Breast epithelium (tissue), 4 donors: ENCODE measurements at places on chromosomes 7 and 10. TPM values are rescaled to one million over a fixed set of nuclear protein-coding genes. Genes with fewer than 3 reads are reported as not detected.
A peak's percentile ranks its signal among the peaks of the same experiment; 100 is the strongest.

DNA sequence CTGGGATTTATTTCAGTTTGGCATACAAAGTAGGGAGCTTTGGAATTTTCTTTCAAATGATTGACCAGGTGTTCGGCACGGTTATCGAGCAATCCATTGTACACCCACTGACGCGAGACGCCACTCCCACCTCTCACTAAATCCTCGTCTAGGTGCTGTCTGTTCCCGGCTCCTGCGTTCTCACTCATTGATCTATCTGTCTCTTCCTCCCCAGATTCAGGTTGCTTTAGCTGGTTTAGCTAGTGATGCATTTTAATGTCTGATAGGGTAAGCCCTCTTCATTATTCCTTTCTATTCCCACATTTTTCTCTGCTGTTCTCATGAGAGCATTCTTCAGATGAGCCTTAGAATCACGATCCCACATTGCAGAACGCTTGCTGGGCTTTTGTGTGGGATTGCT, 91.7 kb downstream of the ELFN1 start:
- no peak overlapping the region for H3K4me3 ChIP-seq
- no peaks in the 10 kb centered on the region for H3K4me1 ChIP-seq
- H3K27me3 ChIP-seq = peaks cover 10% of the 10 kb centered on the region

GRCh38 chr10:31625566-31625965, 303.1 kb downstream of the ARHGAP12 start:
- no peak for DNase-seq
- H3K4me1 ChIP-seq = no peaks in the 10 kb centered on the region
- H3K36me3 ChIP-seq = no peaks in the 10 kb centered on the region
- H3K4me3 ChIP-seq = no peak overlapping the region
- H3K27ac ChIP-seq = no peak overlapping the region

DNA sequence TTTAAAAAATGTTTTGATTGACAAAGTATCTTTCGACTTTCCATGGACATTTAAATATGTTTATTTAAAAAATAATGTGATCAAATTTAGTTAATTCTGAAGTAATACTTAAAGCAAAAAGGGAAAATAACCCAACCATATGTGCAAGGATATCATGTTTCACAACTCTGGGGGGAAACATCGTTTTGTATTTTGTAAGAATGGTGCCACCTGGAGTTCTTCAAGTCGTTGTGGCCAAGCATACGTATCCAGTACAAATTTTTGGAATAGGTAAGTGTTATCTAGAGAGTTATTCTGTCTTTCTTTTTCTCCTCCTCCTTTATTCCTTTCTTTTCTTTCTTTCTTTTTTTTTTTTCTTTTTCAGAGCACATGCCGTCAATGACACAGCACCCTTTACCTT, 176.2 kb upstream of the CSTF2T start:
- peaks cover 5% of the 10 kb centered on the region for H3K4me1 ChIP-seq
- H3K36me3 ChIP-seq = no peaks in the 10 kb centered on the region
- H3K4me3 ChIP-seq = no peak overlapping the region
- H3K27ac ChIP-seq = no peak overlapping the region
- no peaks in the 10 kb centered on the region for H3K27me3 ChIP-seq

GRCh38 chr7:96342049-96342448, 20.2 kb upstream of the SLC25A13 start:
- no peak overlapping the region for H3K4me3 ChIP-seq
- H3K4me1 ChIP-seq = no peaks in the 10 kb centered on the region
- H3K27ac ChIP-seq = no peak overlapping the region
- no peaks in the 10 kb centered on the region for H3K36me3 ChIP-seq
- no peaks in the 10 kb centered on the region for H3K27me3 ChIP-seq

GRCh38 chr10:3531670-3532069, 253.3 kb downstream of the KLF6 start:
- no peaks in the 10 kb centered on the region for H3K27me3 ChIP-seq
- no peak overlapping the region for H3K27ac ChIP-seq
- H3K4me3 ChIP-seq = no peak overlapping the region
- H3K36me3 ChIP-seq = no peaks in the 10 kb centered on the region
- H3K4me1 ChIP-seq = no peaks in the 10 kb centered on the region

- no peak overlapping the region for H3K4me3 ChIP-seq
- H3K27me3 ChIP-seq = no peaks in the 10 kb centered on the region
- no peak overlapping the region for H3K27ac ChIP-seq
- no peak for DNase-seq
- no peaks in the 10 kb centered on the region for H3K36me3 ChIP-seq
Measured at GRCh38 chr7:38142736-38143135, 35.3 kb upstream of the STARD3NL start.

DNA sequence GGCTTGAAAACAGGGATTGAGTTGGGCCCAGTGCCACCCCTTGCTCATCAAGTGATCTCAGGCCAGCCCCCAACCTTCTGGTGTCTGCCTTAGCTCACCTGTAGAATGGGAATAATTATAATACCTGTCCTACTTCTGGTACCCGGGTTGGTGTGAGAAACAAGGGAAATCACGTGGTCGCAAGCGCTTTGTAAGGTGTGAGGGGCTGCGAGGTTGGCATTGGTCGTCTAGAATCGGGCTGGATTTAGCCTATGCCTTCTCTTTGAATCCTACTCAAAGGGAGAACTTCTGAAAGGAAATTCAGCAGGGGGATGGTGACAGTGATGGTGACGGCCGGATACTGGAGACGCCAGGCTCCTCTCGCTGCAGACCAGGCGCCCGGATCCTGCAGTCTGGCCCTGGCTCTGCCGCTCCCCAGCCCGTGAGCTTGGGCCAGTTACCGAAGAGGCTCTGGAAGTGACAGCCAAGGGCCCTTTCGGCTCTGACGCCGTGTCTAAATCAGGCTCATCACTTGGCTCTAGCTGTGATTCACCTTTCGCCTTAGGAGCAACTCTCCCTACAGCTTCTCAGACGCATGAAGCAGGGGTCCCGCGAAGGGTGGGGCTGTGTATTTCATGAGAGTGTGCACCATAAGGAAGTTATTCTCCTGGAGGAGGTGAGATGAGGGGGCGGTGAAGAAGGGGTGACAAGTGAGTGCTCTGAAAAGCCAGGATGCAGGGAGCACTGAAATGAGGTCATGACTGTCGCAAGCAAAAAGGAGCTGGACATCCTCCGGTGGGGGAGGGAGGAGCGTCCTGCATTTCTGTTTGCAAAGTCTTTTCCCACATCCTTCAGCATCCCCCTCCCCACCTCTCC, 4.0 kb upstream of the CREB5 start:
- H3K4me1 ChIP-seq = peaks cover 3% of the 10 kb centered on the region
- H3K36me3 ChIP-seq = no peaks in the 10 kb centered on the region
- peaks cover 24% of the 10 kb centered on the region for H3K27me3 ChIP-seq

Gene BTBD16
- total RNA-seq = not detected

GRCh38 chr10:127300868-127301321, 104.5 kb upstream of the INSYN2A start:
- H3K4me3 ChIP-seq = no peak overlapping the region
- no peak for DNase-seq
- no peaks in the 10 kb centered on the region for H3K36me3 ChIP-seq
- H3K4me1 ChIP-seq = no peaks in the 10 kb centered on the region

Gene CCDC136
- 9.5 TPM for total RNA-seq

- H3K27ac ChIP-seq = peak overlapping the region; percentile 92
- H3K36me3 ChIP-seq = no peaks in the 10 kb centered on the region
- no peaks in the 10 kb centered on the region for H3K27me3 ChIP-seq
- peak overlapping the region; percentile 91 for H3K4me3 ChIP-seq
- H3K4me1 ChIP-seq = peaks cover 7% of the 10 kb centered on the region
Measured at GRCh38 chr7:1569440-1569832, 396 bp downstream of the PSMG3 start.

DNA sequence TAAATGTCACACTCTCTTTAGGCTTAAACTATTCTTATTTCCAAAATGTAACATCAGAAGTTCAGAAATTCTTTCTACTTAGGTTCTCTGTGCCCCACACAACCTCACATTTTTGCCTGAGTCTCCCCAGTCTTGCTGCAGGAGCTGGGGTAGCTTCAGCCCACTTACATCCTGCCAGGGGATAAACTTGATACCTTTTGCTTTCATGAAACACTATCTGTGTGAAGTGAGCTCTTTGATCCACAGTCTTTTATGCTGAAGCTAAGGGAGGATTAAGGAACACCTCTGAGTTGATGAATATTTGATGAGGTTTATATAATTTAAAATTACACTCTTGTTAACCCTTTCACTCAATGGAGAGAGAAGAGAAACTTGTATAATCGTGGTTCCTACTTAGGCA, 341.0 kb downstream of the AUTS2 start:
- no peak overlapping the region for H3K27ac ChIP-seq
- DNase-seq = no peak
- H3K36me3 ChIP-seq = no peaks in the 10 kb centered on the region
- no peaks in the 10 kb centered on the region for H3K4me1 ChIP-seq
- no peak overlapping the region for H3K4me3 ChIP-seq
- H3K27me3 ChIP-seq = no peaks in the 10 kb centered on the region

GRCh38 chr10:91104193-91105041, 116.0 kb upstream of the PCGF5 start:
- H3K4me1 ChIP-seq = no peaks in the 10 kb centered on the region
- no peak overlapping the region for H3K4me3 ChIP-seq
- H3K27me3 ChIP-seq = no peaks in the 10 kb centered on the region
- no peak for DNase-seq

Gene BPGM
- total RNA-seq = 12.3 TPM

Gene CPN1
- total RNA-seq = not detected

Gene MET
- total RNA-seq = 25.8 TPM

Gene FKBP6
- total RNA-seq = not detected

GRCh38 chr7:21507627-21508343, 35.1 kb upstream of the DNAH11 start:
- H3K27me3 ChIP-seq = no peaks in the 10 kb centered on the region
- no peak overlapping the region for H3K4me3 ChIP-seq
- no peaks in the 10 kb centered on the region for H3K4me1 ChIP-seq

- DNase-seq = no peak
- H3K36me3 ChIP-seq = no peaks in the 10 kb centered on the region
- no peaks in the 10 kb centered on the region for H3K27me3 ChIP-seq
Measured at GRCh38 chr7:43552122-43552521, 30.8 kb upstream of the STK17A start.

DNA sequence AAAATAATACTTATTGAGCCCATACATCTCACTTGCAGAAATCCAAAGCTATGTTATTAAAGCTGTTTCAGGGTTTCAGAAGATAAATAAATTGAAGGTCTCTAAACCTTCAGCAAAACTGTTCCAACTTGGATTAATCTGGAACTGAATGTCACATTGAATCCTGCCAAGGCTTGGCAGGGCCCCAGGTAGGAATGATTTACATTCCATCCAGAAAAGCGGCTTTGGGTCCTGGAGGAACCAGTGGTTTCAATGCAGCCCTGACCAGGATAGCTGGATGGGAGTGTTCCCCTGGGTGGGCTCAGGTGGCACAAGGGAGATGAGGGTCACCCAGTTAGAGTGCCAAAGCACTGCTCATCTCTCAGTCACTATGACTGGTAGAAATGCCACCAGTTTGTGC, 37.0 kb upstream of the TMEM72 start:
- DNase-seq = peak; percentile 54
- H3K4me1 ChIP-seq = no peaks in the 10 kb centered on the region
- no peak overlapping the region for H3K27ac ChIP-seq

DNA sequence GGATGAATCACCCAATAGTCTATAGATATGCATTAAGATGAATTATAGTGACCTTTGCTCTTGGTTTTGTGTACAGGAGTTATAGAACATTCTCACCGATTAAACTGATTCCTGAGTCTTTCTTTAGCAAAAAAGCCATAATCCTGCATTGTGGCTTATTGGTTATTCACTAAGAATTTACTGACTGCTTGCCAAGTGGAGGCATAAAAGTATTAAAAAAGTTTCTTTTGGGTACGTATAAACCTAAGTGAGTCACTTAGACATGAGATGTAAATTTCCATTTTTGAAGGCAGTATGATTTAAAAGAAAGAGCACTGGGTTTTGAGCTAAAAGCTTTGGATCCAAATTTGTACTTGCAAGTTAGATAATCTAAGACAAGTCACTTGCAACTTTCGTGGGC, 100.7 kb downstream of the CDK6 start:
- no peak overlapping the region for H3K27ac ChIP-seq
- no peak overlapping the region for H3K4me3 ChIP-seq
- H3K4me1 ChIP-seq = no peaks in the 10 kb centered on the region
- H3K36me3 ChIP-seq = no peaks in the 10 kb centered on the region

Gene STRIP2
- 1.8 TPM for total RNA-seq

- no peaks in the 10 kb centered on the region for H3K36me3 ChIP-seq
- no peaks in the 10 kb centered on the region for H3K4me1 ChIP-seq
- H3K27ac ChIP-seq = no peak overlapping the region
- H3K27me3 ChIP-seq = no peaks in the 10 kb centered on the region
- DNase-seq = no peak
- no peak overlapping the region for H3K4me3 ChIP-seq
Measured at GRCh38 chr10:128268015-128268722, 141.9 kb upstream of the MKI67 start.

- H3K36me3 ChIP-seq = no peaks in the 10 kb centered on the region
- H3K27ac ChIP-seq = no peak overlapping the region
- no peaks in the 10 kb centered on the region for H3K27me3 ChIP-seq
Measured at GRCh38 chr10:92972886-92973285, 87.7 kb upstream of the CYP26C1 start.

GRCh38 chr7:85851571-85852193, 664.8 kb upstream of the SEMA3D start:
- DNase-seq = no peak
- H3K27ac ChIP-seq = no peak overlapping the region
- no peaks in the 10 kb centered on the region for H3K4me1 ChIP-seq
- H3K4me3 ChIP-seq = no peak overlapping the region

- H3K4me3 ChIP-seq = no peak overlapping the region
- no peaks in the 10 kb centered on the region for H3K4me1 ChIP-seq
- no peak overlapping the region for H3K27ac ChIP-seq
- no peaks in the 10 kb centered on the region for H3K27me3 ChIP-seq
Measured at GRCh38 chr10:122265896-122266295, 5.2 kb upstream of the BTBD16 start.

Gene SLC39A12
- total RNA-seq = 0.88 TPM

- H3K4me1 ChIP-seq = no peaks in the 10 kb centered on the region
- no peaks in the 10 kb centered on the region for H3K27me3 ChIP-seq
- H3K27ac ChIP-seq = no peak overlapping the region
- no peak for DNase-seq
- no peaks in the 10 kb centered on the region for H3K36me3 ChIP-seq
Measured at GRCh38 chr10:66180021-66180420, 745.8 kb upstream of the LRRTM3 start.

Gene H2BK1
- total RNA-seq = not detected

Gene VWA2
- 18.7 TPM for total RNA-seq

- DNase-seq = peak; percentile 87
- H3K36me3 ChIP-seq = no peaks in the 10 kb centered on the region
- peak overlapping the region; percentile 13 for H3K4me3 ChIP-seq
- H3K27ac ChIP-seq = peak overlapping the region; percentile 95
Measured at GRCh38 chr7:1555046-1555812, 776 bp downstream of the TMEM184A start.
